ENCODE measurements at places on chromosomes 11 and 22.

DNA sequence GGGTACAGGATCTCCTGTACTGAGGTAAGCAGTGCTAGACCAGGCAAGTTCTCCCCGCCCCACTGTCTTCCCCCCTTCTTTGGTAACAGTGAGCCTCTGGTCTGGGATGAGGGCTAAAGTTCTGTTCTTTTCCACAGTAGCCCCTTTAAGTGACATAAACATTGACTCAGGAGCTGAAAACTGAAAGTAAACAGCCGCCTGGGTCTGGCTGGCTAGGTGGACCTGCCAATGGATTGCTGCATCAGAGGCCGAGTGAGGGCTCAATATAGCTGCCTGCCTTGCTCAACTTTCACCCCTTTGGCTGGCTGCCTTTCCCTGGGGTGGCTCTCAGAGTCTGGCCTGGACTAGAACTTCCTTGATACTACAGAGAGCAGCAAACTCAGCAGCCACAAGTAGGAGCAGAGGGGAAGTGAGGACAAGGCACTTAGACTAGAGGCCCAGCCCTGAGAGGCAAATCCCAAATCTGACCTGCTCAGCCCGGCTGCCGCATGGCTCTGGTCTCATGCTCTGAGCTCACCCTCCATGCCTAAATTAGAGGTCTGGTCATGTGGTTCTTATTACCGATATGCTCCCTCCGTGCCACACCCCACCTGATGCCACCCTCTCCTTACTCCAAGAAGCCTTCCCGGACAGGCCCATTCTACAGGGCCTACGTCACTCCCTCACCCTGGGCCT is 9.6 kb upstream of the UCP3 start:
- no peak for DNase-seq

DNA sequence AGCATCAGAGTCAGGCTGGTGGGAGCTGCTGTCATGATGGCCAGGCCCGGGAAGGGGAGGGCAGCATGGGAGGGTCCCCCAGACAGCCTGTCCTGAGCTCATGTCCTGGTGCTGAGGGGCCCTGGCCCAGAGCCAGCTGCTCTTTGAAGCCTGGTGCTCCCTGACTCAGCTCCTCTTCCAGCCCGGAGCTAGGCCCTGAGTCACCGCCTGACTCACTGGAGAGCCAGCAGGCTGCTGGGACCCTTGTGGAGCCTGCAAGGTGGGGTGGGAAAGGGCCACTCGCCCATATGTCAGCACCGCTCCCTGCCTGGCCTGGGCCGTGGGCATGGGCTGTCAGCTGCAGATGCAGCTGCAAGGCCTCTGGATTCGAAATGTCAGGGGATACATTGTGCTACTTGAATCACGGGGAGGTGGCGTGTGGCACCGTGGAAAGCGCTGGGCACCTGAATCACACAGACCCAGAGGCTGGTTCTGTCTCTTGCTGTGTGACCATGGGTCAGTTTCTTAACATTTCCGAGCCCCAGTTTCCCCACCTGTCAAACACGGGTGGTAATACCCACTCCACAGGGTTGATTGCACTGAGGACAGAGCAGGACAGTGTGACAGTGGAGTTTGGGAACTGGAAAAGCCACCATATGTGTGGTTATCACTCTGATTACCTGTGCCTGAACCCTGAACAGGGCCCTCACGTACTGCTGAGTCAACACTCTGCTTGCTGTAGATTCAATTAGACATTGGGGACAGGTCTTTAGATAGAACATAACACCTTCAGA is 4.4 kb downstream of the CACNA1I start:
- no peak for DNase-seq

GRCh38 chr11:46338988-46339666 is 8.1 kb upstream of the DGKZ start:
- no peak for DNase-seq

- DNase-seq, result no peak
Measured at GRCh38 chr11:20037396-20038153, 122.7 kb downstream of the DBX1 start.

GRCh38 chr11:48017105-48017830 is 36.9 kb downstream of the PTPRJ start:
- DNase-seq, result no peak

DNA sequence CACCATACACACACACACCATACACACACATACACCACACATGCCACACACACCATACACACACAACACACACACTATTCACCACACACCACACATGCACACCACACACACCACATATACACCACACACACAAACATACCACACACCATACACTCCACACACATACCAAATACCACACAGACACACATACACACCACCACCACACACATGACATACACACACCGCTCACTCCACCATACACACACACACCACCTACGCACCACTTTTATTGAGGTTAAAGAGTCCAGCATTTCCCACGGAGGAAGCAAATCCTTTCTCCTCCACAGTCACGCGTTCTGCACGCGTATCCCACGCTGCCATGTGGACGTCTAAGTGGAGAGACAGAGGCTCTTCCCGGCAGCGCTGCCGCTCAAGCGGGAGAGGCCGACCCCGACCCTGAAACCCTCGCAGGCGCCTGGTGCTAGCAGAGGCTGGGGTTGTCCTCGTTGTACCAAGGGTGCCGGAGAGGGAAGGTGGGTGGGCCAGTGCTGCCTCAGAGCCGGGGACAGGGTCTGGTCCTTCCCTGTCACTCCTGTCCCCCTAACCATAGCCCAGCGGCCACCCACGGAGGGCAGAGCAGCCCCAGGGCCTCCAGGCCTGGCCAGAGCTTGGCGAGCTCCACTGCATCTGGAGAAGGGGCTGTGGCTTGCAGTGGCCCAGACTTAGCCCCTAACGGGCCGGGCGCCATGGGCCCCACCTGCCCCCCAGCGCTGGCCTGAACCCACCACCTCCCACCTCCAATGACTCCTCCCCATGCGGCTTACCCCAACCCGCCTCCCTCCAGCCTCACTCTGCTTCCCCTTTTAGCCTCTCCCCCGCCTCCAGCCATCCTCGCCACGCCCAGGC is 1495.0 kb downstream of the BRD1 start:
- DNase-seq, result no peak

Data from stimulated activated CD4-positive, alpha-beta T cell treated with anti-CD3 and anti-CD28 coated beads, Interleukin-12 subunit alpha, Interleukin-12 subunit beta, amount 100 ng/mL, for 4 hours (primary cell).